Esophagus mucosa (tissue), 1 donor: ENCODE measurements at places on chromosomes 7 and 10. TPM values are rescaled to one million over a fixed set of nuclear protein-coding genes. Genes with fewer than 3 reads are reported as not detected.

Gene UBN2
- 11.7 TPM for total RNA-seq

Gene ITPRIP
- total RNA-seq: 74.4 TPM

Gene EVX1
- not detected for total RNA-seq

Gene STEAP1B
- total RNA-seq: 2.0 TPM

Gene INTS15
- 13.7 TPM for total RNA-seq

DNA sequence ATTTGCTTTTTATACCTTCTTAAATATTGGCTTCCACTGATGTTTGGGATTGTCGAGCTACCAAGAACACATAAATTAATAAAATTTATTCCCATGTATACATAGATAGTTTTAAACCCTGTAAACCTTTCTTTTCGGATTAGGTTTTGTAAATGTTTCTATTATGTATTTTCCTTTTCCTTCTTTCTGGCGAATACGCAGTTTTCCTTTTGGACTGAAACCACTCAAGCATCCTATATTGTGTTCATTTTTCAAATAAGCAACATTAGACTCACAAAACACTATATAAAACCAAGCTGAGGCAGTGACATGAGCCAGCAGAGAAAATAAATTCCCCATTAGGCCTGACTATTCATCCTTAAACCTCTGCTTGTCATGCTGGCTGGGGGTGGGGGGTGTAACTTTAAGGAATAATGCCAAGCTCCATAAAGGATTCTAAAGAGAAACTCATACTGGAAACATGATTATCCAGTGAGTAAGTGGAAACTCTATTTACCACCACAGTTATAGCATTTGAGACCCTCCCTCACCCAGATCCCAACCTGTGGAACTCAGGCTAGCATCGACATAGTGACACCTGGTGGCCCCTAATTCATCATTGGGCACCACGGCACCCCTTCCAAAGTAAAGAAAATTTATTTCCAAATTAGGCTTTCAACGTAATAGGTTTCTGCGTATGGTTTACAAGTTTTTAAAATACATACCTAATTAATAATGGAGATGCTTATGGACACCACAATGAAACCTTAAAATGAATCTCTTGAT lies 86.5 kb upstream of the CELF2 start:
- ATAC-seq: no peak

GRCh38 chr7:85664341-85664740 lies 477.5 kb upstream of the SEMA3D start:
- ATAC-seq: no peak

DNA sequence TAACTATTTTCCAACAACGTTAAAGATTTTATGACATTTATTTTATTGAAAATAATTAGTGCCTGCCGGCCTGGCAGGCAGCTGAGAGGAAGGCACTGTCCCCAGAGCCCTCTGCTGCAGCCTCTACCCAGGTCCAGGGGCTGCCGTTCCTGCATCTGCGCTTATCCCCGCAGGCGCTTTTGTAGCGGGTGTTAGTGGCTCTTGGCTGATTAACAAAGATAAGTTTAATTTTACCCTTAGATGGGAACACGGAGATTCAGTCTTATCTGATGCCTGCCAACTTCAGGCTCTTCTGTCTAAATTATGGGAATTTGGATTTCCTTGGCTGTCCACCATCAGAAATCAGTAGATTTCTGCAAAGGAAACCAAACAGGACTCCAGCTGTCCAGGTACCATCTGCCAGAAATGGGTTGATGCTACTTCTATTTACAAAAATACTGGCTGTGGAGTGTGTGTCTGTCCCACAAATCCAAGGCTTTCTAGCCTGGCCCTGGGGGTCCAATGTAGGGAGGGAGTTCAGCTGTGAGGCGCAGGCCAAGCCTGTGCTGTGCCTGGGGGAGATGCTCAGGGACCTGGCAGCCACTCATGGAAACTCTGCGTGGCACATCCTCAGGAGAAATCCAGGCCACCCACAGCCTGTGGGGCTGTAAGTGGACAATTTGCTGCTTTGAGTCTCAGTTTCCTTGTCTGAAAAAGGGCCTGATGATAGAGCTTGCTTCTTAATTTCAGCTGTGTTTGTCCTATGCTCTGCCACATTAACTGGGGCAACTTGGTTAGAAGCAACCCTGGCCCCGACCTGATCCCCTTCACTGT lies 62.0 kb upstream of the IGFBP3 start:
- ATAC-seq: no peak

DNA sequence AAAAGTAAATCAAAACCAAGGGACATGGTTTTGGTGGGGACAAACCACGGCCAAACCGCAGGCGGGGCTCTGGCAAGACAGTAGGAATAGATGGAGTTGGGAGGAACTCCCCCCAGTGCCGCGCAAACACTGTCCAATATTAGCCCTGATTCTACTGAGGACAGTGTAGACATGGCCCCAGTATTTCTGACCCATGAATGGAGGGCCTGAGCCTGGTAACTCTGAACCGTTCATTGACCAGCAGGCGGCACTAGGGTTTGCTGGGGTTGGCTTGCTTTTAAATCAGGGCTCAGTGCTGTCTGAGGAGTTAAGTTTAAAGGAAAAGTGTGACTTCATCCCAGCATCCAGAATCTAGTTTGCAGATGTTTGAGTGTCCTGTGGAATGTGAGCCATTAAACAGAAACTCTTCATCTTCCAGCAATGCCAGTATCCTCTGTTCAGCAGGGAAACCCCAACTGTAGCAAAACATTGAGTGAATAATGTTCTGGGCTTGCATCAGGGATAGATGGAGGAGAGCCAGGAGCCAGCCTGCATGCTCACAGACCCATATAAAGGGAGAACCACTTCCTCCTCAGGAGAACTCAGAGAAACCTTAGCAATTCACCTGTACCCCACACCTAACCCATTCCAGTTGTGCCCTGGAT lies 147.4 kb upstream of the PRSS58 start:
- no peak for ATAC-seq

GRCh38 chr7:5698720-5699119 lies 82.7 kb downstream of the RNF216 start:
- ATAC-seq: no peak

GRCh38 chr10:26274391-26274790 lies 57.8 kb downstream of the GAD2 start:
- no peak for ATAC-seq

- ATAC-seq: peak; percentile 40
Measured at GRCh38 chr7:149791-150636, 42.4 kb upstream of the FAM20C start.

GRCh38 chr10:78559661-78560340 lies 509.0 kb upstream of the ZMIZ1 start:
- no peak for ATAC-seq

DNA sequence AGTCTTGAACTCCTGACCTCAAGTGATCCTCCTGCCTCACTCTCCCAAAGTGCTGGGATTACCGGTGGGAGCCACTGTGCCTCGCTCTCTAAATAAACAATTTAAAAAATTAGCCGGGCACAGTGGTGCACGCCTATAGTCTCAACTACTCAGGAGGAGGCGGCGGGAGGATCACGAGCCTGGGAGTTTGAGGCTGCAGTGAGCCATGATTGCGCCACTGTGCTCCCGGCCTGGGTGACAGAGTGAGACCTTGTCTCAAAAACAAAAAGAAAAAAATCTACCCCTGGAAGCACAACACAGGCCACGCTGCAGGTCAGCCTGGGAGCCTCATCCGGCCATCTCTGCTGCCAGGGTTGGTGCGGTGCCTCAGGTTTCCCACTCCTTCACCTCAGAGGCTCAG lies 3.8 kb upstream of the EIF3B start:
- ATAC-seq: no peak

DNA sequence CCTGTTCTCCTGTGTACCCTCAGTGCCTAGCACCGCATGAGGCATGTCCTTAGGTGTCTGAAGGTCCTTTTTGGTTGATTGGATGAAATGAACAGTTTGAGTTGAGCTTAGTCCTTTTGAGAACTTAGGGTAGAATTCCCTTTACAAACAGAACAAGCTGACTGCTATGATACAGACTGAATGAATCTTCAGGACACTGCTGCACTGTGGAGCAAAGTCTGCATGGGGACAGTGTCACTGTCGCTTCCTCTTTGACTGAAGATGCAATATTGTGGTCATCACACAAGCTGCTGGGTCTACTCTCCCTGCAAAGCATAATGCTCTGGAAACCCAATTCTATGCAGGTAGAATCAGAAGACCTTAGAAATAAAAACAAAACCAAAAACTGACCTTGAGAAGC lies 8.6 kb upstream of the PLAU start:
- ATAC-seq: no peak

GRCh38 chr10:126352453-126352852 lies 35.8 kb downstream of the ADAM12 start:
- no peak for ATAC-seq

- peak; percentile 52 for ATAC-seq
Measured at GRCh38 chr10:97497572-97498075, 598 bp downstream of the MMS19 start.

GRCh38 chr10:69826789-69827554 lies 25.3 kb downstream of the COL13A1 start:
- no peak for ATAC-seq

- peak; percentile 36 for ATAC-seq
Measured at GRCh38 chr10:49194212-49194920, 6.2 kb upstream of the TMEM273 start.

GRCh38 chr10:51313773-51314478 lies 239.6 kb downstream of the PRKG1 start:
- ATAC-seq: no peak

DNA sequence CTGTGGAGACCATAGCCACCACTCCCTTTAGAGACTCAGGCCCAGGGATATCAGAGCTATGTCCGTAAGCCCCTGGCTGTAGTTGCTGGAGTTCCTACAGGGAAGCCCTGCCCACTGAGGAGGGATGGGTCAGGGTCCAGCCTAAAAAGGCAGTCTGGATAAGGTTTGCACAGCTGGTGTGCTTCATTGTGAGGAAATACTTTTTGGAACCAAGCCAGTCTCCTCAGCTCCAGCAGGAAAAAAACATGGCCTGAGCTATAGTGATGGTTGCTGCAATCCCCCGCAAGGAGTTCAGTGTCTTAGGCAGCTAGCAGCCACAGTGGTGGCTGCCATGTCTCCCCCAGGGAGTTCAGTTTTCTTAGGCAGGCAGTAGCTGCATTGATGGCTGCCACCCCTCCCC lies 52.6 kb upstream of the CYP2C8 start:
- ATAC-seq: no peak
